ENCODE measurements at places on chromosomes 16 and 17.

- DNase-seq = no peak
These were observed 7.4 kb upstream of the B9D1 start for GRCh38 chr17:19369846-19370492.

- DNase-seq = no peak
These were observed 54.2 kb downstream of the NDEL1 start for GRCh38 chr17:8489841-8490240.

DNA sequence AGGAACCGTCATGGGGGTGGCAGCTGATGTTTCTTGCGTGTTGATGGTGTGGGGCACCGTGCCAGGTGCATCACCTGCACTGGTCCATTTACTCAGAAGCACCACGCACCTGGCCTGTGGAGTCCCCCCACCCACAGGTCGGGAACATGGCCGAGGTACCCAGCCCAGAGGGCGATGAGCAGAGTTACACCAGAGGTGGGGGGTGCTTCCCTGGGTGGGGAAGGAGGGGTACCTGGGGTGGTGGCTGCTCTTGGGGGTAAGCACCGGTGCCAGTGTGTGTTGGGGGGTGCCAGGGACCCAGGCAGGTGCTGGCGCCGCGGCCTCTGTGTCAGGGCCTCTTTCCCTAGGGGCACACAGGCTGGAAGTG is 5.0 kb upstream of the ZNF750 start:
- DNase-seq = no peak

- DNase-seq = no peak
These were observed 29.4 kb downstream of the IRF8 start for GRCh38 chr16:85928401-85928820.

DNA sequence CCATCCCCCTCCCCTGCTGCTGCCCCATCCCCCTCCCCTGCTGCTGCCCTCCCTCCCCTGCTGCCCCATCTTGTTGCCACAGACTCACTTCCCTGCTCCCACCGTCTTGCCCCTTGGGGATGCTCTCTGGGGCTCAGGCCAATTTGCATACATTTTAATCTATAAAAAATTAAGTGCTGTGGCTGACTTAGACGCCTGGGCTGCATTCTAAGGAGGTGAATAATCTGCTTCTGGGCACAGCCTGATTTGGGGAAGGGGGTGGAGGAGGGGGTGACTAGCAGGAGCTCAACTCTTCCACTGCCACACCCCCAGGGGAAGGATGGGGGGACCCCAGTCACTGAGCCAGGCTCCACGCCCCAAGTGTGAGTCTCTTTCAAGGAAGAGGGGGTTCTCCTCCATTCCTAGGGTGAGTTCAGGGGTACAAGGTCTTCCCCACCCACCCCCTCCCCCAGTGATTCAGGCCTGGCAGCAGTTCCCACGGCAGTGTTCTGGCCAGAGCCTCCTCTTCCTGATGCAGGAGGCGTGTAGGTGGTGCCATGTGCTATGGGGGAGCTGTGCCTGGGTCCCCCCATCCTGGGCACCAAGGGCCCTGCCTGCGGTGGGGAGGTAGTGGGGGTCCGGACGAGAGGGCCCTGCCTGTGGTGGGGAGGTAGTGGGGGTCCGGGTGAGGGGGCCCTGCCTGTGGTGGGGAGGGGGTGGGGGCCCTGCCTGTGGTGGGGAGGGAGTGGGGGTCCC is 5.0 kb downstream of the DPH1 start:
- no peak for DNase-seq

DNA sequence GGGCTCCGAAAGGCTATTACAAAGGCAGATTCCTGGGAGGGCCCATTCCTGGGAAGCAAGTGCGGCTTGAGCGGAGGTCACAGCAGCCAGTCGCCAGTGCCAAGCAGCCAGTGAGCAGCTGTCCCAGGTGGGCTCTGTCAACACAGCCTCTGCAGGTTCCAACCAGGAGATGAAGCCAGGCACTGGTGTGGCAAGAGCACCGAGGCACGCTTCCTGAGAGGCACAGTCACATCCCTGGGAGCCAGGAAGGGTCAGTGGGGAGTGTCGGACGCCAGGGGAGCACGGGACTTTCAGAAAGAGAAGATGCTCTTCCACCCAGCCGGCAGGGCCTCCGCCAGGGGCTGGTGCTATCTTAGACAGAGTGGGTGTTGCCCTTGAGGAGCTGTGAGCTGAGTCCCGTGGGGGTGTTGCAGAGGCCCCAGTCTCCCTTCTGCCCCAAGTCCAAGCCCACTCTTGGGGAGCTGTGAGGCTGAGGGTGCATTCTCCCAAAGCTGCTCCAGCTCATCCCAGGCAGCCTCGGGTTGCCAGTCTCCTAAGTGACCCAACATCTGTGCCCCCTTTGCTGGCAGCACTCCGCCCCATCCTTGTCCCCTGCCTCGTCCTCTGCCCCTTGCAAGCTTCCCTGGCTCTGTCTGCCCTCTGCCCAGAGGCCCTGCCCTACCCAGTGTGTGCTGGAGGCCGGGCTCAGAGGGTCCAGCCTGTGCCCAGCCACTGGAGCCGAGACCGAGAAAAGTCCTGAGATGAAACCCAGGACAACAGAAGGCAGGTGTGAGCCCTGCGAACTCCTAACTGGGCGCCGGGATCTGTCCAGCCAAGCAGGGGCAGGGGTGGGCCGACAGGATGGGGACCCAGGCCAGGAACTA is 6.6 kb downstream of the UBALD1 start:
- DNase-seq = no peak

GRCh38 chr17:55773671-55774070 is 22.8 kb downstream of the PCTP start:
- DNase-seq = no peak

GRCh38 chr16:86052115-86052670 is 153.2 kb downstream of the IRF8 start:
- no peak for DNase-seq

DNA sequence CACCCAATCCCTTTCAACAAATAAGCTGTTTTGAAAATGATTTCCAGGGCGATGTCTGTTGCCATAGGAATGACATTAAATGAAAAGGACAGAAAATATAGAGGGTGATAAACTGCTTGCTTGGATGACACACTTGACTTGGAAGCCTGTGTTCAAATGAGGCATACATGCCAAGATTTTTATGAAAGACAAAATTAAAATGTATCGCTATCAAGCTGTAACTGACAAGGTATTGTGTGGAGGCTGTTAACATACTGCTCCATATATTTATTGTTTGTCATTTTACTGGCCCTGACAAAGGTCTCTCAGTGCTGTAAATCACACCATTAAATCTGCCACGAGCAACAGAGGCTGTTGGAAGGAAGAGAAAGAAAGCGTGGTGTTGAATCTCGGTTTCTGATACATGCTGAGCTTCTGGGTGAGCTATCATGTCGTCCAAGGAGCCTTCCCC is 456.2 kb upstream of the SALL1 start:
- DNase-seq = no peak

GRCh38 chr16:79691007-79691406 is 90.5 kb upstream of the MAF start:
- DNase-seq = no peak

DNA sequence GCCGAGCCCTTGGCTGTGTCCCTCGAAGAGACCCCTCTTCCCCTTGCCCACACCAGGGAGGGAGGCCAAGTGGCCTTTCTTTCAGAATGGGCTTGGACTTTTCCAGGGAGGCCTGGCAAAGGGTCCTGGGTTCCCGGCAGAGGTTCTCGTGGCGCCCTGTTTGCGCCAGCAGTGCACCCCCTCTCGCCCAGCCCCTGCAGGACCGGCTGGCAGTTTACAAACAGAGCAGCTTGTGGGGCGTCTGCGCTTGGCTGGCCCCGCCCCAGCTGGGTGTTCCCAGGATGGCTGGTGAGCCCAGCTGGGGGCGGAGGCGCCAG is 137.8 kb upstream of the CIBAR2 start:
- DNase-seq = no peak

- DNase-seq = no peak
These were observed 58.3 kb downstream of the SIAH1 start for GRCh38 chr16:48326915-48327314.

- peak; percentile 55 for DNase-seq
These were observed 25.8 kb upstream of the TNFSF12 start for GRCh38 chr17:7523033-7523432.

- DNase-seq = peak; percentile 28
These were observed 157.0 kb downstream of the CPPED1 start for GRCh38 chr16:12646490-12647274.

GRCh38 chr17:75773121-75773807 is 8.3 kb upstream of the GALK1 start:
- DNase-seq = no peak

DNA sequence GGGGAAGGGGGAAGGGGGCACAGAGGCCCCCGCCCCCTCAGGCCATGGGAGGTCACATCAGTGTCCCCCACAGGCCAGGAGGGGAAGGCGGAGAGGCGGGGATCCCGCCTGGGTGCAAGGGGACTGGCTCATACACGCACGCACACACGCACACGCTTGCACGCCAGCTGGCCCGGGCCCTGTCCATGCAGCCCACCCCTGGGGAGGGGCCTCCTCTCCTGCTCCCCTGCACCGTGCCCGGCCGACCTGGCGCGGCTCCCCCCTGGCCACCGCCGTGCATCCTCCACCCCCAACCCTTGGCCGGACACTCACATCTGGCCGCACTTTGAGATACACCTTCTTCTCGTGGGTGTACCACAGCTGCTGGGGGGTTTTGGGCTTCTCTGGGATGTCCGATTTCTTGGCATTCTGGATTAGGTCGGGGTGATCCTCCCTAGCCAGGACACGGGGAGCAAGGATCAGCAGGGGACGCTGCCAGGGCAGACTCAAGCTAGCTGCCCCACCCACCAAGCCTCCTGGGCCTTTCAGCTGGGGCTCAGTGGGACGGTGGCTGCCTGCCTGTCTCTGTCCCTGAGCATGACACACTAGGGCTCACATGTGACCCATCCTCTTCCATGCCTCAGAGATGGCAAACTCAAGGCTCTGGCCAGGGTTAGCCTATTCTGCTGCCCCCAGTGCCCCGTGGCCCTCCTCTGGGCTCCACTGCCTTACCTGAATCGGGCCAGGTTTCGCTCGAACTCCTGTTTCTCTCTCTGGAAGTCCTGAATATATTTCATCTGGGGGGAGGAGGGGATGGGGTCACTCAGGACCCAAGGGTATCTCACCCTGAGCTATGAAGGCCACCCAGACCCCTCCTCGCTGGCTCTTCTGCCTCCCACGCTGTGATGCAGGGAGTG is 6.7 kb downstream of the UBTF start:
- DNase-seq = no peak

- DNase-seq = peak; percentile 86
These were observed 114.5 kb upstream of the CHMP6 start for GRCh38 chr17:80876950-80877728.

DNA sequence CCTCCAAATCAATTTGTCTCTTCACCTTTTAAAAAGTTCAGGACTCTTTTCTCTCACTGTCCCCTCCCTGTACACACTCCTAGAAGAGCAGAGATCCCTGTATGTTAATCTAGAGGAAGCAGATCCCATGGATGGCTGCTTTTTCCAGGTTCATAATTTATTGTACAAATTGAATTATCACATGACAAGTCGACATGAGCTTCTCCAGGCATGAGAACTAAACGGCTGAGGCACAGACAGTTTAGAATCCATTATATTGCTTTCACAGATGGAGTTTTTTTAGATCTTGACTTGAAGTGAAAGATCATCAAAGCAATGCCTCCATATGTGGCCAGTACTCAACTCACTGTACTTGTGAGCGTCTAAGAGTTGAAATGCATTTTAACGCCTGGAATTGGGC is 47.9 kb downstream of the RGS9 start:
- no peak for DNase-seq

DNA sequence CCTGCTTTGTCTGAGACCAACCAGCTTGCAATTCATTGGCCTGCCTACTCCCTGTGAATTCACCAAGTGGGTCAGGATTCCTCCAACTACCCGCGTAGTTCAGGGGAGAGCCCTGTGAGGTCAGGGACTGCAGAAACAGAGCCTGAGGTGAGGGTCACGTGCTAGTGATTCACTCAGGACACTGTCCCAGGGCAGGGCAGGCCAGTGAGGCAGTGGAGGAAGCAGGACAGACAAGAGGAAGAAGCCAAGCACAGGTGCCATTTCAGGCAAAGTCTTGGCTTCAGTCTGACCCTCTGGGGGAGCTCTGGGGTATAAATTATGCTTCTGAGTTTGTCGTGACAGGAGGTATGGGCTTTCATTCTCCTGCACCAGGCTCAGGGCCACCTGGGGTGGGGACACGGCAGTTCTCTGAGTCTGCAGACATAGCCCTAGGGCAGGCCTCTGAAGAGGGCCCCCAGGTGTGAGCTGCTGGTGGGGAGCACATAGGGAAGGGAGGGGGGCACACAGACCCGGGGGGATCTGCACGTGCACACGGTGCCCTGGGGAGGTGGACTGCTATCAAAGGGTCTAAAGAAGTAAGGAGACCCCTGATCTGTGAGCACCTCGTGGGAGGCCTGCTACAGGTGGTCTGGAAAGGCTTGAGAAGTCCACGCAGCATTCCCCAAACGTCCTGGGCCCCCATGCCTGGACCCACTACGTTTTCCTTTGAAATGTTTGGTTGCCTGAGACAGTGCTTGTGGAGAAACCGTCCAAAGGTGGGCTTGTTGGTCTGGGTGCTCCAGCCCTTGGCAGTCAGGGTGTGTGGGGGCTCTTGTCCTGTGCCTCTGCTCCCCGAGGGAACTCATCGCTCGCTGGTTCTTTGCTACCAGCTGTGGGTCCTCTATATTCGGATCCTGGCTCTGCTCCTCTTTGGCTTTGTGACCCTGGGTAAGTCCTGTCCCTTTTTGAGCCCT is 46.4 kb downstream of the NKD1 start:
- no peak for DNase-seq

- DNase-seq = no peak
These were observed 57.2 kb upstream of the ALOX12 start for GRCh38 chr17:6938637-6939036.

DNA sequence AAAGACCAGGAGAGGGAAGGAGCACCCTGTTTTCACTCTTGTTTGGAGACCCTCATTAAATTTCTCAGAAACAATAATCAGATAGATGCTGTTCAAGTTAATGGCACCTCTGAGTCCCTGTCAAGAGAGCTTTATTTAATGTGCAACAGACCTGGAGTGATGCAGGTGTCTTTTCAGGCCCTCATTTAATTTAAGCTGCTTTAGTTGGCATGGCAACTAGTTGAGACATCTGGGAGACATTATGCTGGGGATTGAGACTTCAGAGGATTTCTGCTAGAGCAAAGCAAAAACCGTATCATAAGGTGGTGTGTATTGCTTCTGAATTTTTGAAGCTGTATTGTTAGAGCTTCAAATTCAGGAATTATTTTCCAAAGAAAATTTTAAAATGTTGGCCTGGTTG is 108.5 kb downstream of the NLK start:
- no peak for DNase-seq

- DNase-seq = no peak
These were observed 274.3 kb upstream of the XYLT1 start for GRCh38 chr16:17744921-17745572.

Measured in stimulated activated CD4-positive, alpha-beta T cell treated with anti-CD3 and anti-CD28 coated beads, Interleukin-4, amount 100 ng/mL, for 24 hours (primary cell).